ENCODE measurements at places on chromosomes 13 and 19.

- DNase-seq, result no peak
Measured at GRCh38 chr13:39201180-39201579, 162.9 kb downstream of the NHLRC3 start.

DNA sequence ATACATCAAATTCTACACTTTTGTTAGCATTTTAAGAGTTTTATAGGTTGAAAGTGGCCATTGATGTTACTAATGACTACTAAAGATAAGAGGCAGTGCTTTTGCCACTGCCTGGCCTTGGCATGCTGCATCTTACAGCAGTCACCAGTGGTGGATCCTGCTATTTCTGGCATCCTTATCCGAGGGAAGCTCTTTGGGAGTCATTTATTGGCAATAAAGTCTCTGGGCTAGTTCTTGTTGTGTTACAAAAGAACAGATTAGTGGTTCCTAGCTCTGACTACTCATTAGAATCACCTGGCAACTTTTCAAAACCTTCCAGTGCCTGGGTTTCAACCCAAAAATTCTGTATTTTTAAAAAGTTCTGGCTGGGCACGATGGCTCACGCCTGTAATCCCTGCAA, 94.5 kb downstream of the ZMYM2 start:
- DNase-seq, result no peak

DNA sequence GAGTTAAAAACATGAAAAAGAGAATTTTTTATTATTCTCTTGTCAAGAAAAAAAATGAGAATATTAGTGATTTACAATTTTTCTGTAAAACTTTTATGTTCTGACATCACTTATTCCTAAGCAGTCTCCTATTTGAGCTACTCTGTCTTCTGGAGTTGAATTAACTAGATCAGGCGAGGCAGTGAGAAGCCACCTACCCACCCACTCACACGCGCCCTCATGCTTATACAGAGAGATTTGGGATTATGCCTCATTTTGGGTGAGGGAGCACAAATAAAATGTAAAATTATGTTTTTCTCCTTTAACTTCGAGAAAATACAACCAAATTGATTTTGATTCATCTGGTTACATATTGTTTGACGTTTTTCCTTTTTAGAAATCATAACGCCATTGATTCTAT, 424.5 kb downstream of the ITGBL1 start:
- DNase-seq, result no peak

GRCh38 chr13:110869231-110869804, 45.6 kb downstream of the ANKRD10 start:
- DNase-seq, result no peak

GRCh38 chr13:74452176-74452575, 318.0 kb upstream of the KLF12 start:
- no peak for DNase-seq

DNA sequence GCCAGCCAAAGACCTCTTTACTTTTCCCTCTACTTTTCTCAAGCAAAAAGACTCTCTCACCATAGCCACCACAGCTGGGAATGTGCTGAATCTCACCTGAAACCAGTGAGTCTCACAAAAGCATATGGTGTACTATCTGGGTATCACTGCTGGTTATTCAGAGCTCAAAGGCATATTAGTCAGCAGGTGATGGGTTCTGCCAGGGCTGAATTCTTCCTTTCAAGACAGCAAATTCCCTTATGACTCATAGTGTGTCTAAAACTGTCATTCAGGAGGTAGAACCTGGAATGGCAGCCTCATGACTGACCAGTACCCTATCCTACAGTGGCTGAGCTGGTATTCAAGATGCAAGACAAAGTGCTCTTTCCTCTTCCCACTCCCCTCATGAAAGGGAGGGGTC, 2859.1 kb downstream of the PCDH9 start:
- no peak for DNase-seq

DNA sequence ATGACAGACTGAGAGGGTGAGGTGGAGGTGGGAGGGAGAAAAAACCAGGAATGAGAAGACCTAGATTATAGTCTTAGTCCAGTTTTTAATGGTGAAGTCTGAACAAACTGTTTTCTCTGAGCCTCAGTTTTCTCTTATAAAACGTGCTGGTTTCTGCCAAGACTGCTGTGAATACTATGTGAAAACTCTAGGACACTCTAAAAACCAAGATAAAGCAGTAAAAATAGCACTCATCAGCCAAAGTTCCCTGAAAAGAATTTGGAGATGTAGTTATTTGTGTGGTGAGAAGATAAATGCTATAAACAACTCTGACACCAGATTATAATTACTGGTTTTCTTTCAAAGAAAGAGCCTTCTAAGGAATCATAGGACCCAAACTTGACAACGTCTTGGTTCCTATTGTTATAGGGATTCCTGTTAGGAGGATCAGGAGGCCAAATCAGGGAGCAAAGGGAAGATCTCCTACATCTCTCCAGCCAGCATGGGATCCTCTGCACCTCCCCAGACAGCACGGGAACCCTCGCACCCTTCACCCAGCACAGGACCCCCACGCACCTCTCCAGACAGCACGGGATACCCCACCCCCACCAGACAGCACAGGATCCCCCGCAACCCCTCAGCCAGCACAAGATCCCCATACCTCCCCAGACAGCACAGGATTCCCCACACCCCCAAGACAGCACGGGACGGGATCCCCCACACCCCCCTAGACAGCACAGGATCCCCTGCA, 130.2 kb downstream of the MIPEP start:
- no peak for DNase-seq

DNA sequence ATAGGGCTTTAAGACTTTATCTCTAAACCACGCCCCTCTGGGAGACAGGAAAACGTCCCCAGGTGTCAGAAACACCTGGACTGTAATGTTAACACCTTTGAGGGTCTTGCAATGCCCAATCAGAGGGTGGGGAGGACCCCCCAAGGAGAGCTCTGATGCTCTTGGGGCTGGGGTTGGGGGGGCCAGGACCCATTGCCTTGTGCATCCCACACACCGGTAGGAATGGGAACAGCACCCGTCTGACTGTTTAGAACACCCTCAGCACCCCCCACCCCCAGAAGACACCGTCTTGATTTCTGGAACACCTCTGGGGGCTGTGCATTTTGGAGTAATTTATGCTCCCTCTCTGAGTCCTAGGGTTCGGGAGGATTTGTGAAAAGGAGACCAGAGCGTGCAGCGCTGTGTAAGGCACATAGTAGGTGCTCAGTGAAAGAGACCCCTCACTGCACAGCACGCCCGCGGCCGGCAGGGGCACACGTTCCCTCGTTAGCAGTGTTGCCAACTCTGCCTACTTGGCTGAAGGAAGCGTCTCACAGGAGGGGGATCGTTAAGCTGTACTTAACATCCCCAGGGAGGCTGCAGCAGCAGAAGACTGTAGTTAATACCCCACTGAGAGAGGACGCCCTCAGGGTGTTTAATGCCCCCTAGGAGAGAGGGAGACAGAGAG, 2.8 kb upstream of the ERFL start:
- no peak for DNase-seq

DNA sequence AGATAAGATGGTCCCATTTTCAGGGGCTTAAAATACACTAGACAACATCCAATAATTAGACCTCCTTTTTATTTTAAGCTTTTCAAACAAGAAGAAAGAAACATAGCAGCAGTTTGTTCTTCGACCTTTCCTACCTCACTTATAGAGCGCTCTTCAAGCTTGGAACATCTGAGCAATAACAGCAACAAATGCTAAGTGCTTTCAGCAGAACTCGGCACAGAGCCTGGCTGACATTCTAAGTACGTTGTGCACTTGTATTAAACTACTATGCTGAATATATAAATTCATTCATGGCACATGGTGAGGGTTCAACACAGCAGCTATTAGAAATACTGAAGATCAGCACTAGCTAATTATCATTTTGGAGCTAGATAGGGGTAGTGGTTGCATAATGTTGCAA, 256.1 kb upstream of the MAB21L1 start:
- DNase-seq, result no peak

GRCh38 chr13:43482026-43482425, 304.7 kb downstream of the ENOX1 start:
- no peak for DNase-seq

DNA sequence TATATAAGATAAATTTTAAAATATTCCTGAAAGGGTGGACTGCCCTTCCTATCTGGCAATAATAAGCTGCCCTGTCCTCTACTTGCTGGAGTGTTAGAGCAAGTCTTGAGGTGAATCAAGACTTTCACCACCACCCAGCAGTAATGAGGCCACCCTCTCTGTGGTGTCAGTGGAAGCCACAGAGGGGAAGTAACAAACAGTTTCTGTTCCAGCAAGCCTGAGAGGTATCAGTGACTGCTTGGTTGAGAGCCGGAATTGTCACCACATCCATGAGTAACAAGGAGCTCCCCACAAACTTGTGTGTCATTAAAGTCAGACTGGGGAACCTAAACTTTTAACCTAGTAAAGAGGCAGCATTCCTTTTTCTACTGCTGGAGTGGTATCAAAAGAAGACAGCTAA, 532.7 kb upstream of the SPRY2 start:
- no peak for DNase-seq

- no peak for DNase-seq
Measured at GRCh38 chr13:105167385-105167784, 1368.1 kb downstream of the EFNB2 start.

DNA sequence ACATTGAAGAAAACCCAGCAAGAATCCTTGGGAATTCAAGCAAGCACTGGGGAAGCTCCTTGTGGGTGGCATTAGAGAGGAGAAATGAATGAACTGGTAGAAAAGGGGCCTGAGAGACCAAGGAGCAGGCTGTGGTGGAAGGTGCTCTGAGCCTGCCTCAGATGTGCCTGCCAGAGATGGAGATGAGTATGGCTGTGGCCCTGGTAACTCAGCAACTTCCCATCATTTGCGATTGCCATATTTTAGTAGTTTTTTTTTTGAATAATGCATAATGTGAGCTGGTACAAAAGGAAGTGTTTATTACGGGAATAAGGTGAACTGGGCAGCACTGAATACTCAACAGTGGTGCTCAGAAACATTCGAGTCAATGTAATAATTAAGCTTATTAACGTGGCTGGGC, 39.1 kb downstream of the ERICH6B start:
- no peak for DNase-seq

GRCh38 chr13:99093997-99094396, 106.7 kb upstream of the UBAC2 start:
- no peak for DNase-seq

DNA sequence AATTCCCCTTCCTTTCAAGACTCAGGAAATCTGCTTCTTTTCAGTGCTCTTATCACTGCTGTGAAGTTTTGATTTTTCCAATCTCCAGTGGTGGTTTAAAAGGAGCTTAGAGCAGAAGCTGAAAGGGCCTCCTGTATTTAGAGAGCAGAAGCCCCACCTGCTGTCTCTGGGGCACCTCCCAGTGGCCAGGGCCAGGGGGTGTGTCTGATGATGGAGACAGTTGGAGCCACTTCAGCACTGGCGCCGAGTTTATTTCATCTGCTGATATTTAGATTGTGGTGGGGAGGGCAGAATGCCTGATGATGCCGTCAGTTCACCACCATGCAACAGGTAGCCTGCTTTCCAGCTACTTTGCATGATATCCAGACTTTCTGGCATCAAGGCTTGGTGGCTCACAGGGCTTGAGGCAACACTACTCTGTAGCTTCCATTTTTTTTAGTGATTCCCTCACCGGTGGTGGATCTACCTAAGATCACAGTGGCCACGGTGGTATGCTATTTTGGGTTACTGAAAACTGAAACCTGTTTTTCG, 371.9 kb downstream of the KCNRG start:
- DNase-seq, result no peak

DNA sequence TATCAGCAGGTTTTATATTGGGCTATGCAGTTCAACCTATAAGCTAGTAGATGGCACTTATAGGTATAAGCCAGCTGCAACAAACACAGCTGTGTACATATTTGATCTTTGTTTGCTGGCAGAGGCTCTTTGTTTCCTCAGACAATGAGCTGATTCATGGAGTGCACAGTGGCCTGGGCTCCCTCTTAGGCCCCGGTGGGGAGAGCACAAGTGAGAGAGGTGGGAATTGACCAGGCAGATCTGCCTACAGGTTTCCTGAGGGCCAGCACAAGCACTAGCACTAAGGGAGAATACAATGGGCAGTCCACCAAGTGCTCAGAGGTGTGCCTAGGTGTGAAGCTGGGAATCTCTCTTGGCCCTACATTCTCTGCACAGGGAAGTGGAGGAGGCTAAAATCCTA, 1390.7 kb downstream of the SLITRK5 start:
- DNase-seq, result no peak

GRCh38 chr13:46633416-46633815, 80.4 kb downstream of the LRCH1 start:
- DNase-seq, result no peak

DNA sequence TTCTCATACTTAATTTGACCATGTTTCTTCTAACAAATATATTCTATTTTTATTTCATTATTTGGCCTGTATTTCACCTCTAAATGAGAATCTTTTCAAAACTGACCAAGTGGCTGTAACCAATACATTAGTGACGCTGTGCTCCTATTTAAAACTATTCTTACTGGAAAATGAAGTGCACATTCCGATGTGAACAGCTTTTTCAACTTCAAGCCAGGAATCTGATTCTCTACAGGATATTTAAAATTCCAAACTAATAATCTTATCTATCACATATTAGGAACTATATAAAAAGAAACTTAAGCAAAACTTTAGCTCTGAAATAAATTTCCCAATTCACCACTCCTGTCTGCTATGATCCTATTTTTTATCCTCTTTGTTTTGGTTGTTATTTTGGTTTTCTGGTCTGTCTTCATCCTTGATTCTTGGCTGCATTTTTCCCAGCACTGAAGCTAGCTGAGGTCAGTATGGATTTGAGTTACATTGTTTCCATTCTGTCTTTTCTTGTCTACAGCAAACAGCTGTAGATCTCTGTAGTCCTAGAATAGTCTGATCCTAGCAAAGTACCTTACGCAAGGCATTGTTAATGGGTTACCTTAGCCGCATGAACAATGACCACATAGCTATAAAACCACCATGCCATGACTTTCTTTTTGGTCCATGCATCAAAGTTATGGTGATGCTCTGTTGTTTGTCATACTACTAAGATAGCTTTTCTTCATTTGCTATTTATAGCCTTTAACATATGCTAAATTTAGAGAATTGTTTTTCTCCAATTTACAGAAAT, 748.6 kb upstream of the SPRY2 start:
- DNase-seq, result no peak

DNA sequence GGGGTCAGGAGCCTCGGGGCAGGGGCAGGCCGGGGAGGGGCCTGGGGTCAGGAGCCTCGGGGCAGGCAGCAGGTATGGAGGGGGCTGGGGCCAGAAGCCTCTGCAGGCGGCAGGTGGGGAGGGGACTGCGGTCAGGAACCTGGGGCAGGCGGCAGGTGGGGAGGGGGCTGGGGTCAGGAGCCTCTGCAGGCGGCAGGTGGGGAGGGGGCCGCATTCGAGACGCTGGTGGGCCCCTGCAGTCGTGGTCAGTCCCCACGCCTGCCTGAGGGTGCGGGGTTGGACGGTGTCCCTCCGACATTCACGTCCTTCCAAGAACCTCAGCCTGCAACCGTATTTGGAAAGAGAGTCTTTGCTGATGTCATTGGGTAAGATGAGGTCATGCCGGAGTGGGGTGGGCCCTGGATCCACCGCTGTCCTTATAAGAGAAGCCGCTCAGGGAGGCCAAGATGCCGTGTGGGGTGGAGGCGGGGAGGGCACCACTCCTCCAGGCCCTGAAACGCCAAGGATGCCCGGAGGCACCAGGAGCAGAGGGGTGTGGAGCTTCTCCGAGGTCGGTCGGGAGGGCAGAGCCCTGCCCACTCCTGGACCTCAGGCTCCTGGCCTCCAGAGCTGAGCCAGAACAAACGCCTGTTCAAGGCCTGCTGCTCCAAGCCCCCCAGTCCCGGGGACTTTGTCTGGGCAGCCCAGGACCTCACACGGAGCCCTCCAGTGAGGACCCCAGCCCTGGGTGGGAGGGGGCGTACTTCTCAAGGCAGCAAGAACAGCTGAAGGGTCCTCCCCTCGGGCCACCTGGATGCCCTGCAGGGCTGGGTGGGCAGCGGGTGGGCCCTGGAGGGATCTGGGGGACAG, 30.1 kb downstream of the PIP5K1C start:
- no peak for DNase-seq

Measured in left forelimb (tissue), 1 donor.